Activated T-helper 1 cell treated with anti-CD3 and anti-CD28 coated beads, Interleukin-12 subunit alpha, Interleukin-12 subunit beta, Interleukin-2, Interleukin-4 antibody, amounts not matched to agents 30 ng/mL and 10 ng/mL and 1 ng/mL, durations not matched to agents 14 hours and 24 hours and 36 hours (primary cell): ENCODE measurements at places on chromosomes 5 and 9. TPM values are rescaled to one million over a fixed set of nuclear protein-coding genes. Genes with fewer than 3 reads are reported as not detected.
A peak's percentile ranks its signal among the peaks of the same experiment; 100 is the strongest.

Gene PITX1
- total RNA-seq, result 0.71 and 1.1 TPM in 2 replicates

Gene ELOVL7
- 0.34 and 0.49 TPM in 2 replicates for total RNA-seq

Gene ADRB2
- total RNA-seq, result 0.83 and 0.93 TPM in 2 replicates

Gene GLDC
- 1.4 and 1.8 TPM in 2 replicates for total RNA-seq

Gene DEPDC1B
- 19.6 and 21.2 TPM in 2 replicates for total RNA-seq

- H3K36me3 ChIP-seq, result no peaks in the 10 kb centered on the region
- no peaks in the 10 kb centered on the region for H3K4me1 ChIP-seq
- no peak overlapping the region for H3K4me3 ChIP-seq
- no peak for DNase-seq
These were observed 110.8 kb downstream of the FBXL17 start for GRCh38 chr5:108271127-108271526.

DNA sequence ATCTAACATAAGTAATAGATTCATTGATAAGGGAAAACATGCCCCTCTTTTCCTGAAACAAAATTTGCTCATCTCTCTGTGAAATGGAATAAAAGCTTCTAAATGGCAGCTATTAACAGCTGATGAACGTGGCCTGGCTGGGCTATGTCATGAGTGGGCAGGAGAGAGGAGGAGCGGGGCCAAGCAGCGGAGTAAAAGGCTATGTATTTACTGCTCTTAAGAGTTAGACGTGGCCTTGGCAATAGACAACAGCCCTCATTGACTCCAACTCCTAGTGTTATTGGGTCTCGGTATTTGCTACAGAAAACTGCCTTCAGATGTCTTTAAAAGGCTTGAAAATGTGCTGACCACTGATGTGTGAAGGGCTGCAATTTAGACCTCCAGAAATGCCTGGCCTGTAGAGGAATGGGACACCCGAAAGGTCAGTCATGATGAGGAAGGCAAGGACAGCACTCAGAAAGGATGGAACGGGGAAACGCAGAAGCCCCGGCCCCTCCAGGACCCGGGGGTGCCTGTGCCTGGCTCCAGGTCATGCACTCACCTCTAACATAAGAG lies 116.8 kb downstream of the PDZD2 start:
- H3K4me1 ChIP-seq, result no peaks in the 10 kb centered on the region
- no peak for DNase-seq
- no peak overlapping the region for H3K4me3 ChIP-seq
- no peaks in the 10 kb centered on the region for H3K36me3 ChIP-seq

DNA sequence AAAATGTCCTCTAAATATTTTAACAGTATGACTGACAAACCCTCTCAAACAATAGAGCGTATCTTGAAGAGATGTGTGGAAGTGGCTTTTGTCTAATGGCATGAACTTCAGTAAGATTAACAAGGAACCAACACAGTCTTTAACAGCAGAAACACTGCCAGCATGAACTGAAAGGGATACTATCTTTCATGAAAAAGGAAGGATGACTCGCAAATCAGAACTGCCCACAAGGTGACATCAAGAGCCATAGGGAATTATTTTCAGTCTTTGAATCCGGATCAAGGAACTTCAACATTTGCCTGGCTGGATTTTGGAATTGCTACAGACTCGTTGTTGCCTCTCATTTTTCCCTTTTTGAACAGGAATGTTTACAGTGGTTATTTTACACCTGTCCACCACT lies 5.1 kb upstream of the HEXB start:
- H3K36me3 ChIP-seq, result no peaks in the 10 kb centered on the region
- no peak overlapping the region for H3K4me3 ChIP-seq
- no peak for DNase-seq
- H3K27me3 ChIP-seq, result peaks cover 30% of the 10 kb centered on the region
- no peaks in the 10 kb centered on the region for H3K4me1 ChIP-seq

- DNase-seq, result no peak
- no peaks in the 10 kb centered on the region for H3K36me3 ChIP-seq
- no peak overlapping the region for H3K27ac ChIP-seq
- no peaks in the 10 kb centered on the region for H3K27me3 ChIP-seq
- no peaks in the 10 kb centered on the region for H3K4me1 ChIP-seq
These were observed 57.0 kb upstream of the FCN2 start for GRCh38 chr9:134823623-134824022.

DNA sequence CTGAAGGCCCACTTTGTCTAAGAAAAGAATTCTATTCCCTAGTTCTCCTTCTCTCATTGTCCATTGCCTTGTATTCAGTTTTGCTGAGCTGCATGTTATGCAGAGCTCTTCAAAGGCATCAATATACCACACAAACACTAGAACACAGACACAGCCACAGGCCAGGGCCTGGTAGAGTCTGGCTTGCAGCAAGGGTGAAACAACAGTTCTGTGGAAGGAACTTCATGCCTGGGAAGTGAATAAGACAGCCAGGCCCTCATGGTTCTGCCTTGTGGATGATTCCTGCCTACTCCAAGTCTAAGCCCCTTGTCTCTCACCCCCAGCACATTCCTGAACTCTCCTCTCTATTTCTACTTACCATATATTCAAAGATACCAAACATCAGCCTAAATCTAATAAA lies 30.8 kb downstream of the KLHL3 start:
- H3K4me1 ChIP-seq, result no peaks in the 10 kb centered on the region
- H3K27me3 ChIP-seq, result peaks cover 2% of the 10 kb centered on the region
- no peak overlapping the region for H3K27ac ChIP-seq
- no peak for DNase-seq

- H3K4me1 ChIP-seq, result peaks cover 85% of the 10 kb centered on the region
- H3K4me3 ChIP-seq, result peak overlapping the region; percentile 41
- no peak for DNase-seq
These were observed 10.7 kb downstream of the PRRC2B start for GRCh38 chr9:131404581-131404980.

DNA sequence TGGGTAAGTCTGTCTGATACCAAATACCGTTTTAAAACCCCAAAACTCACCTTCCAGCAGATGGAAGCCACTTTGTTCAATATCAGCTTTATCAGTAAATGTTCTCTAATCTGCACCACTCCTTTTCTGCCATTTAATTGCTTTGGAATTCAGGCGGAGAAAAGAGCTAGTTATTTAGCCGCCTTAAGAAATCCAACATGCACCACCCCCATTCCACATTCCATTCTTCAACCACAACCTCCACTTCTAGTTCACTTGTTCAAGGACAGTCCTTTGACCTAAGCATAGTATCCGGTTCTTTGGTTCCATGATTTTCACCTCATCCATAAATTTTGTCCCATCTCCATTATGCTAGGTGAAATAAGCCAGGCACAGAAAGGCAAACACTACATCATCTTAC lies 240.1 kb downstream of the DNAH5 start:
- no peaks in the 10 kb centered on the region for H3K4me1 ChIP-seq
- no peaks in the 10 kb centered on the region for H3K36me3 ChIP-seq
- H3K27me3 ChIP-seq, result no peaks in the 10 kb centered on the region
- no peak overlapping the region for H3K4me3 ChIP-seq
- no peak overlapping the region for H3K27ac ChIP-seq
- DNase-seq, result no peak
